ENCODE measurements at places on chromosomes 1 and 21. TPM values are rescaled to one million over a fixed set of nuclear protein-coding genes. Genes with fewer than 3 reads are reported as not detected.

ACTL8 gene
- total RNA-seq = not detected

EPS8L3 gene
- not detected for total RNA-seq

DNA sequence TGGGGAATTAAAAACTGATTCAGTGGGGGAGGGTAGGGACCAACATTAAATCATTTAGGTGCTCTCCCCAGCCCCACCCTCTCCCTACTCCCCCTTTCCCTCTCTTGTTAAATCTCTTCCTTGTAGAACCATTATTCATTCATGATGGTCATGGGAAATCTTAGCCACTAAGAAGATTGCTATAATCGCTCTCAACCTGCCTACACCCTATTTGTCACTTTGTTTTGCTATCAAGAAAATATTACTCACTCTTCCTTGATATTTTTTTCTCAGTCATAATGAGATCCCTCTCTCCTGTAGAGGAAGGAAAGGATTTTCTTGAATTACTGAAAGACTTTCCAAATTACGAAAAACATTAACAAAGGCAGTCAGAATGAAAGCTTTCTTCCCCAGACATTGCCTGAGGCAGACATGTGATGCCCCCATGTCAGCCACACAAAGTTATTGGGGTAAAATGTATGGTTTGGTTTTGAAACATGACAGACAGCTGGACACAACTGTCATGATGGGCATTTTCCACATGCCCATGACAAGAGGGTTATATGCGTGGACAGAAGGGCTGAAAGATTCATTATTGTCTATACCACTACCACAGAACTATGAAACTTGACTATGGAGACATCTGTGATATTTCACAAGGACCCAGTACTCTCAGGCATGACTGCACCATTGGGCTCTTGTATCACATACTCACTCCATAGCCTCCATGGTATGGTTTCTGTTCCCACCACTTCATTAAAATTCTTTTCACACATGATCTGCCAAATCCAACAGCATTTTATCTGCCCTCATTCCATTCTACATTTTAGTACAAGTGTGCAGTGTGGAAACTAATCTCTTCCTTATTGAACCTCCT lies 420.1 kb downstream of the DISC1 start:
- no peaks in the 10 kb centered on the region for H3K4me1 ChIP-seq
- DNase-seq = no peak
- H3K4me3 ChIP-seq = no peak overlapping the region
- no peaks in the 10 kb centered on the region for H3K36me3 ChIP-seq
- no peaks in the 10 kb centered on the region for H3K27me3 ChIP-seq

DNA sequence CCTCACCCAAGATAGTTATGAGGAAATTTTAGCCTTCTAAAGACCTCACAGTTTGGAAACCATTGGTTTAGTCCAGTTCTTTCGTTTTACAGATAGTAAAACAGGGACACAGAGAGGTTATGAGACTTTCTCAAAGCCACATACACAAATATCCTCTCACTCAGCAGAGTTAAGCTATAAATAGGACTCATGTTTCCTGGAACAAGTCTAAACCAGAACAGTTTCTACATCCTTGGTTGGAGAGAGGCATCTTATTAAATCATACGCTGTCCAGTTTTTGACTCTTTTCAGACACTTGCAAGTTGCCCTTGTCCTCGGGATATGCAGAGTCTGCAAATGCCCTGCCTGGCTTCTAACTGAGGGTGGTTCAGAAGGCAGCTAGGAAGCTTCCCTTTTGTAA lies 462.1 kb upstream of the DEPDC1 start:
- H3K4me1 ChIP-seq = no peaks in the 10 kb centered on the region
- no peaks in the 10 kb centered on the region for H3K27me3 ChIP-seq
- no peak overlapping the region for H3K4me3 ChIP-seq
- no peaks in the 10 kb centered on the region for H3K36me3 ChIP-seq
- DNase-seq = no peak

GRCh38 chr21:24969068-24969467 lies 638.2 kb downstream of the MRPL39 start:
- no peak overlapping the region for H3K27ac ChIP-seq
- no peaks in the 10 kb centered on the region for H3K27me3 ChIP-seq
- no peak overlapping the region for H3K4me3 ChIP-seq

DNA sequence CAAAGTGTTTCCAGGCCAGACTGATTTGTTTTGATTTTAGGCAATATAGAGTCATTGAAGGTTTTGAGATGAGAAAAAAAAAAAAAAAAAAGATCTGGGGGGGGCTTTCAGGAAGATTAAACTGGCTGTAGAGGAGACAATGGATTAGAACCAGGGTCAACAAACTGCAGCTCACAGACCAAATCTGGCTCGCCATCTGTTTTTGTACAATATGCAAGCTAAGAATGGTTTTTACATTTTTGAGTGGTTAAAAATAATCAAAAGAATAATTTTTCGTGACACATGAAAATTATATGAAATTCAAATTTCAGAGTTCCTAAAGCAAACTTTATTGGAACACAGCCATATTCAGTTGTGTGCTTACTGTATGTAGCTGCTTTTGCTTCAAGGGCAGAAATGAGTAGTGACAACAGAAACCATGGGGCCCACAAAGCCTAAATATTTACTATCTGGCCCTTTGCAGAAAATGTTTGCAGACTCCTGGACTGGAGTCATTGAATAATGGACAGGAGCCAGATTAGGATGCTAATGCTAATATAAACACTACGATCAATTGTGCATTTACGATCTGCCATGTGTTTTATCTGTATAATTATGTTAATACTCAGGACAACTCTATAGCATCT lies 375.7 kb upstream of the DAB1 start:
- no peak overlapping the region for H3K27ac ChIP-seq
- H3K36me3 ChIP-seq = no peaks in the 10 kb centered on the region
- no peak for DNase-seq
- H3K4me3 ChIP-seq = no peak overlapping the region
- H3K4me1 ChIP-seq = no peaks in the 10 kb centered on the region
- no peaks in the 10 kb centered on the region for H3K27me3 ChIP-seq

- no peak for DNase-seq
- H3K4me1 ChIP-seq = peaks cover 7% of the 10 kb centered on the region
- H3K4me3 ChIP-seq = no peak overlapping the region
- H3K27me3 ChIP-seq = peaks cover 15% of the 10 kb centered on the region
- H3K36me3 ChIP-seq = no peaks in the 10 kb centered on the region
- H3K27ac ChIP-seq = no peak overlapping the region
Observed at GRCh38 chr1:34871443-34872132, 12.0 kb upstream of the SMIM12 start.

GRCh38 chr1:30696831-30697230 lies 26.6 kb downstream of the MATN1 start:
- H3K4me3 ChIP-seq = no peak overlapping the region
- no peak overlapping the region for H3K27ac ChIP-seq
- DNase-seq = no peak
- H3K4me1 ChIP-seq = no peaks in the 10 kb centered on the region
- H3K27me3 ChIP-seq = no peaks in the 10 kb centered on the region

DNA sequence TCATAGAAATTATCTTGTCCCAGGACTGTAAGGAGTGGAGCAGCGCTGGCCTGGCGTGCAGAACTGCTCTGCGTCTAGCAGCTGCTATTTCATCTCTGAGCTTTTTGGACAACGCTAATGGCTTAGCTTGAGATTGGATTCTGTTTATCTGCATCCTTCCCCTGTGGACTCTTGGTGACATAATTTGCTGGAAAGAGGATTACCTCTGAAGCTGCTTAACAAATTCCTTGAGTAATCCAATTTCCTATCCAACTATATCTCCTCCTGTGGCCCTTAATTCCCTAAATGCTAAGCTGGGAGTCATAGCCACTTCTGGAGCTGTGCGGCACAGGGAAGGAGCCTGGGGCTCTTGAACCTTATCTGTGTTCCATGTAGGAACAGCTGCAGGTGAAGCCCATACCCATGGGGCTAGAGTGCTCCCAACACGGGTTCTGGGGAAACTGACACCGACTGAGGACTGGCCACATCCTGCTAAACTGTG lies 43.2 kb downstream of the IL6R start:
- no peak overlapping the region for H3K27ac ChIP-seq
- DNase-seq = no peak
- peaks cover 26% of the 10 kb centered on the region for H3K4me1 ChIP-seq
- H3K27me3 ChIP-seq = no peaks in the 10 kb centered on the region
- H3K36me3 ChIP-seq = peaks cover 10% of the 10 kb centered on the region
- H3K4me3 ChIP-seq = no peak overlapping the region
